Fibroblast of mammary gland (primary cell): ENCODE measurements at places on chromosomes 12 and 14.
A peak's percentile ranks its signal among the peaks of the same experiment; 100 is the strongest.

DNA sequence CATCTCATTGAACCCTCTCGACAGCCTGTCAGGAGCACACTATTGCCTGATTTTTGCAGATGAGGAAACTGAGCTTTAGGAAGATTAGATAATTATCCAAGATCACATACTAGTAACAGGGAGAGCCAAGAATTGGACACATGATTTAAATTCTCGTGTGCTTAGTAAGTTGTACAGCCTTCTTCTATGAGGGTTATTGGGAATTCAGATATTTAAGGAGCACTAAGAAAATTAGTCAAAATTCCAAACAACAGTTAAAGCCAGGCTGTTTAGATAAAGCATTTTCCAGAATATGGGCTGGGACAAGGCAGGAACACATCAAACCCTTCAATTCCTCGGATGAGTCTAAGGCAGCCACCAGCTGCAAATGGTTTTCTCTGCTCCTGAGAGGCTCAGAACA, 148.8 kb downstream of the TMEM30B start:
- DNase-seq = no peak

DNA sequence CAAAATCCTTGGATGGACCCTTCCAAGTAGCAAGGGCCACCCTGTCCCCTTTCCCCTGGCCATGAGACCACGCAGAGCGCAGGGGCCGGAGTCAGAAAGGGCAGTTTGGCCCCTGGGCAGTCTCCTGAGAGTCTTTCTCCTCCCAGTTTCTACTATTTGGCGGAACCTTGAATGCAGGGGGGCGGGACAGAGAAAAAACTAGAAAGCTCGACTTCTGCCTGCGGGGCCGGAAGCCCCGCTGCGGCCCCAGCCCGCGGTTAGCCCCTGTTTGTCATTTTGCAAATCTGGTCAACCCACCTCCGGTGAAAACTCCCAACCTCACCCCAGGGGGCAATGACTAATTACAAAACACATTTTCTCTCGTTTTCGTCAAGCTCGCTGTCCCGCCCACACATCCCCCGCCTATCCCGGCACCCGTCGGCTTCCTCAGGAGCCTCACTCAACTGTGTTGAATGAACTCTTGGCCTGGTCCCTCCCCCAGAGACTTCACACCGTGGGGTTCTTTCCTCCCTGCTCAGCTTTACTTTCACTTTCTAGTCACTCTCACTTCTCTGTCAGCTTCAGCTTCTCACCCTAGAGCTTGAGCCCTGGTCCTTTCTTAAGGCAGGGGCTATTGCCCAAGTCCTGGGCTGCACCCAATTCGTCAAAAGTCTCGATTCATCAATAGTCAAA, 66.7 kb downstream of the IRF2BPL start:
- peak; percentile 94 for DNase-seq

DNA sequence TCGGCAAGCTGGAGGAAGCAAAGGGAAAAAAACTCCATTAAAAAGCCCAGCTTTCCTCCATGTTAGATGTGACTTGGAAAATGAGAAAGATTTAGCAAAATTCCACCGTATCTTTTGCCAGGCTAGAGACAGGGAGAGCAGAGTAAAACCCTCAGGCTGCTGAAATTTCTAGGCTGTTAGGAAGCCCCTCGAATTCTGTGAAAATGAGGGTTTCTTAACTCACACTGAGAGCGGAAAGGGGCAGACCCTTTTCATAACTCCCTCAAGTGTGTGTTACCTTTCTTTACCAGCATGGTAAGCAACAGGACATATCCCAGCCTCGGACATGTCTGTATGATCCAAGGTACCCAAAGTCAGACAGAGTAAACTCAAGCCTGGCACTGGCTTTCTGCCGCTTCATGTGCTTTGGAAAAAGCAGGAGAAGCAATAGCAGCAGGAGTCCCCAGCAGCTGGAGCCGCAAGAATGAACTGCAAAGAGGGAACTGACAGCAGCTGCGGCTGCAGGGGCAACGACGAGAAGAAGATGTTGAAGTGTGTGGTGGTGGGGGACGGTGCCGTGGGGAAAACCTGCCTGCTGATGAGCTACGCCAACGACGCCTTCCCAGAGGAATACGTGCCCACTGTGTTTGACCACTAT, at the start of gene RHOJ:
RHOJ (plus strand) TSS at position 37 of the 637 bp plus-strand sequence; CDS start at position 464, 427 bp downstream.
- DNase-seq = peak; percentile 2

GRCh38 chr12:115972241-115972640, 305.3 kb downstream of the MED13L start:
- no peak for DNase-seq

DNA sequence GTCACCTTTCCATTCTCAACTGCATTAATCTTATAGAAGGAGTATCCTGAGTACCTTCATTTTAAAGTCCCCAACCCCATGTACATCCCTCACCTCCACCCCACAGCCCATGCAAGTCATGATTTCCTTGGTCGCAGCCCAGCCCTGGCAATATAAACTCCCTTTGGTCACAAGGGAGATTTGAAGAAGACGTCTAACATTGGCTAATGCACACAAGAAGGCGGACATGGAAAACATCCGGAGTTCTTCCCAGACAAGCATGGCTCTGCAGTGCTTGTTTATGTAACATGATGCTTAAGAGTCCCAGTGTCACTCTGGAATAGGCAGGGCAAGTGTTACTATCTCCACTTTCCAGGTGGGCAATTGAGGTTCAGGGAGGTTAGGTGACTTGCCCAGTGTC, 277.6 kb downstream of the DPF3 start:
- peak; percentile 87 for DNase-seq

GRCh38 chr14:57314396-57315089, 45.8 kb downstream of the AP5M1 start:
- DNase-seq = no peak

DNA sequence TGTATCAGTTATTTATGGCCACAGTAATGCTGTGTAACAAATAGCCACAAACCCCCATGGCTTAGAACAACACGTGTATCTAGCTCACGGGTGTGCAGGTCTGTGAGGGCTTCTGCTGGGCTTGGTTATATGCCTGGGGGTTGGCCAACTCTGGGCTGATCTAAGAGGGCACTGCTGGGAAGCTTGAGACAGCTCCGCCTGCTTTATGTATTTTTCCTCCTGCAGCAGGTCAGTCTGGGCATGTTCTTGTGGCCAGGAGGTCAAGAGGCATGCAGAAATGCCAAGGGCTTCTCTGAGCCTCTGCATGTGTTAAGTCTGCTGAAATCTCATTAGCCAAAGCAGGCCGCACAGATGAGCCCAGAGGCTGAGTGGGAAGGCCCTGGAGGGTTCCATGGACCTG, 105.8 kb downstream of the ZNF664 start:
- DNase-seq = no peak

DNA sequence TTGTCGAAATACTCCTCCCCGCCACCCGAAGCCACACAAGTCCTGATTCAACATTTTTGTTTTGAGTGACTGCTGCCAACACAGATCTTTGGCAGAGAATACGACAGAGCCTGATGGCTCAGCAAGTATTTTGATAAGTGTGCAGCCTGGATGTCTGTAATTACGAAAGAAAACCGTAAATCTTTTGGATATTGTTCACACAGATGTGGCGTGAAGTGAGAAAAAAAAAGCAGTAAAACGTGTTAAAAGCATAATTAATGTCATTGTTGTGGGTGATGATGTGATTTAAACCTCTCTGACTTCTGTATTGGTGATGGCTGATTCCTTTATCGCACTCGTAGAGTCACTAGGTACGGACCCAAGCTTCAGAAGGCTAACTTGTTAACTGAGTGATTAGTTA, 98.7 kb downstream of the PHETA1 start:
- DNase-seq = no peak

DNA sequence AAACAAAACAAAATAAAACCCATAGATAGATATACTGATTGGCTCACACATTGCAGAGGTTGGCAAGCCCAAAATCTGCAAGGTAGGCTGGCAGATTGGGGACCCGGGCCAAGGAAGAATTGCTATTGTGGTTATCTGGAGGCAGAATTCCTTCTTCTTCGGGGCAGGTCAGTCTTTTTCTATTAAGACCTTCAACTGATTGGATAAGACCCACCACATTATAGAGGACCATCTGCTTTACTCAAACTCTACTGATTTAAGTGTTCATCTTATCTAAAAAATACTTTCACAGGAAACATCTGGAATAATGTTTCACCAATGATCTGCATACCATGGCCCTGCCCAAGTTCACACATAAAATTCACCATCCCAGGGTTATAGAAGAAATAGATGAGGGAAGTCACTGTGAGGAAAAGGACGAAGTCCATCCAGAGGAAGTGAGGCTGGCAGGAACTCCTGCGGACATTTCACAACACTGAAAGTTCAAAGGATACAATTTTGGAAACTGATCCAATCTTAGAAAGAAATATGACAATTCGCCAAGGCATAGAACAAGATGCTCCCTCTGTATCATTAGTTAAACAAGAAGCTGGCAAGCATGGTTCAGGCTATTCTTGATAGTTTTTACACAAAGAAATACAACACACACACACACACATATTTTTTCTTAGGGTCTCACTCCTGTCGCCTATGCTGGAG, 127.6 kb upstream of the MED13L start:
- no peak for DNase-seq

- DNase-seq = no peak
Observed at GRCh38 chr14:50736932-50737419, 68.9 kb upstream of the SAV1 start.

DNA sequence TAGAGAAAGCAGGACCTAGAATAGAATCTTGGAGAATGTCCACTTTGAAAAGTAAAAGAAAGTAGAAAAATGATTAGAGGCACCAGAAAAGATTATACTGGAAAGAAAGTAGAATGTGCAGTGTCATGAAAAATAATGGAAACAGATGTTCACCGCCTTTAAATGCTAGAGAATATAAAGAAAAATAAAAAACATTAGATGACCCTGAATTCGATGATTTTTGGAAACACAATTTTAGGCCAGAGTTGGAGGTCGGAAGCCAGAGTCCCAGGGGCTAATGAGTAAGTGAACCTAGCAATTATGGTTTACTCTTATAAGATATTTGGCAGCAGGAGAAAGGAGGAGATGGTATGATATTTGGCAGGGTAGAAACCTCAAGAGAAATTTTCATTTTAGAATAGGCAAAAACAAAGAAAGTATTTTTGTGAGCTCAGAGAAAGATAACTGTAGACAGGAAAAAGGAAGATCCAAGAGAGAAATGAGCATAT, 37.7 kb downstream of the GYS2 start:
- DNase-seq = no peak

- no peak for DNase-seq
Observed at GRCh38 chr12:103852498-103852997, 11.5 kb upstream of the NT5DC3 start.

- DNase-seq = peak; percentile 77
Observed at GRCh38 chr12:102300824-102301461, 103.3 kb upstream of the PMCH start.

GRCh38 chr12:43882578-43883178, 46.8 kb downstream of the TMEM117 start:
- DNase-seq = peak; percentile 72

GRCh38 chr12:118288174-118288573, 84.5 kb downstream of the TAOK3 start:
- no peak for DNase-seq

DNA sequence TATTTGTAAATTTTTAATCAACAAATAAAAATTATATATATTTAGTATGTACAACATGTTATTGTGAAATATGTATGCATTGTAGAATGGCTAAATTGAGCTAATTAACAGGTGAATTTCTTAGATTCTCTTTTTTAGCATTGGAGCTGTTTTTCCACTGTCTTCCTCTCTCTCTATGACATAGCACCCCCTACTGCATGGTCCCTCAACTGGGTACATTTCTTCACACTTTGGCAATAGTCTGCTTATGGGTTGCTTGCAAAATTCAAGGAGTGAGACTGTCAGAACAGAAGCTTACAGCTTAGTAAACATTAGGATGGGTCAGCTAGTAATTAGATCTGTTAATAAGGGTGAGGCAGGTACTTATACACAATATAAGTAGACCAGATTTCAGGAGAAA, 658.5 kb upstream of the MGAT4C start:
- DNase-seq = peak; percentile 52

DNA sequence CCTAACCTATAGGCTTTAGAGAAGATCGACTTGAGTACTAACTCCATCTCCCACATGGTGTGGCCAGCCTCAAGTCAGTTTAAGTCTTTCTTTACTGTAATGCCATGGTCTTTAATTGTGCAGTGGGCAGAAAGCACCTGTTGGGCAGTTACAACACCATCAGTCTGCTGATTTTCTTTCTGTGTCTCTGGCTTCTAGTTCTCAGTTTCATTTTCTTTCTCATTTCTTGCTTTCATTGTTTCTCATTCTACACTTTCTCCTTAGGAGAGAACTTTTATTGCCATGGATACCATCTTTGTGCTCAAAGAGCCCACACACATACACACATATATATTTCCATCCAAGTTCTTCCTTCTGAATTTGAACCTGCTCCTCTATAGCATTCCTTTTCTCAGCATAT, 96.1 kb upstream of the SLC16A7 start:
- no peak for DNase-seq

GRCh38 chr12:104799458-104799857, 158.6 kb downstream of the SLC41A2 start:
- DNase-seq = no peak

GRCh38 chr14:90383731-90384542, 12.9 kb upstream of the CALM1 start:
- peak; percentile 45 for DNase-seq

GRCh38 chr12:19946550-19946949, 421.8 kb upstream of the PDE3A start:
- DNase-seq = peak; percentile 98

DNA sequence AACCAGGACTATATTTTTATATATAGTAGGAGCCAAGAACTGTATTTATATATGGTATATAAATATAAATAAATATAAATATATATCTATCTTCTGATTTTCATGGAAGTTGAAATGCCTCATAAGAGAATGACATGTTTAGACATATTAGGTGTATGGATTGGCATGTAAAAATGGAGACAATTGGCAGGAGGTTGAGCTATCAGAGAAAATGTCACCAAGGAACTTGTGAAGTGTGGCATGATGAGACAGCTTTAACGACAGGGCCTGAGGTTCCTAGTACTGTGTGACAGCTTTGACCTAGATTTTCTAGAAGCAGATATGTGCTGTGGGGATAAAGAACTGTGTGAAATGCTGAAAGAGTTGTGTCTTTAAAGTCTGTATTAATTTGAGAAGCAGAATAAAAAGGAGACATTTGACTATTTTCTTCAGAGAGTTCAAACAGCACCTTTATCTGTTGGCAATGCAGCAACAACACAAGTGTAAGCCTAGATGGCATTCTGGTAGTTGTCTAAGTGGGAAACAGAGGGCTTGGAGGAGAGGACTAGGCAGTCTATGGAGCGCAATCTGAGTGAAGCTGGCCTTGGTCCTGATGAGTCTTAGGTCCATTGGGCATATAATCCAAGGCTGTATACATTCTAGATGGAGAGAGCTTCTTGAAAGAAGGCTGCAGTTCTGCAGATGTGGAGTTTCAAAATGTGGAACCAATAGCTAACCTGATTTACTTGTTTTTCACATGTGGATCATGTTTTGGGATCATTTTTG, 47.7 kb upstream of the MDGA2 start:
- DNase-seq = no peak

GRCh38 chr12:27025116-27025515, 2.8 kb downstream of the MED21 start:
- DNase-seq = peak; percentile 32

- DNase-seq = peak; percentile 57
Observed at GRCh38 chr12:6135071-6135470, 10.6 kb upstream of the VWF start.
